ENCODE measurements at places on chromosomes 6 and 20.

GRCh38 chr20:2224368-2224639 lies 71.5 kb upstream of the TGM3 start:
- no peak for DNase-seq

DNA sequence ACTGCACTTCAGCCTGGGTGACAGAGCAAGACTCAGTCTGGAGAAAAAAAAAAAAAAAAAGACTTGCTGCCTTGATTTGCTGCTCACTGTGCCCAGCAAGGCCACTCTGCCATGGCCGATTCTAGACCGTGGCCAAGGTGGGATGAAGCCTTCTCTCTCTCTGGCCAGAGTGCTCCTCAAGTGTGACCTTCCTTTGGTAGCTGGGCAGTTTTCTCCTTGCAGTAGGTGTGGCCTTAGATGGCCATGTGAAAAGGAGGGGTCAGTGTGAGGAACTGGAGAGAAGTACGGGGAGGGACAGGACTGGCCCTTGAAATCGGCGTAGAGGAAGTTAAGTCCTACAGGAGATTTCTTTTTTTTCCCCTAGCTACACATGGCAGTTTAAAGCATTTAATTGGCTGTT lies 272.0 kb downstream of the ARID1B start:
- DNase-seq, result no peak

DNA sequence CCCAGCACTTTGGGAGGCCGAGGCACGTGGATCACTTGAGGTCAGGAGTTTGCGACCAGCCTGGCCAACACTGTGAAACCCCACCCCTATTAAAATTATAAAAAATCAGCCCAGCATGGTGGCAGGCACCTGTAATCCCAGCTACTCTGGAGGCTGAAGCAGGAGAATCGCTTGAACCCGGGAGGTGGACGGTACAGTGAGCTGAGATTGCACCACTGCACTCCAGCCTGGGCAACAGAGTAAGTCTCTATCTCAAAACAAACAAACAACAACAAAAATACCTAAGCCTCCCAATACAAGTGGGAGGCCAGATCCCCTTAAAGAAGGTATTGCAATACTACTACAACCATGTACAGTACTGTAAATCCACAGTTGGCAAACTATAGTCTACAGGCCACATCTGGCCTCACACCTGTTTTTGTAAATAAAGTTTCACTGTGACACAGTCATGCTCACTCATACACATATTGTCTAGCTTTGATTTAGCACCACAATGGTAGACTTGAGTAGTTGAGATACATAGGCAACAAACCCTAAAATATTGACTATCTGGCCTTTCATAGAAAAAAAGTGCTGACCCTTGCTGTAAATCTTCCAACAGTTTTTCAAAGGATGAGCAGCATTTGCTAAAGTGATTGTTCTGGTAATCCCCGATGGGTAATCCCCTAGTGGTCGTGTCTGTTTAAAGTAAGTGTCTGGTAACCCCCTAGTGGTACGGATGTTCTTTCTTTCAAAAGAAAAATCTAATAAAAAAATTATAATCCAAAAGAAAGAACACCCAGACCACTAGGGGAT lies 202.0 kb downstream of the RNGTT start:
- DNase-seq, result peak; percentile 10

GRCh38 chr6:107122748-107123147 lies 7.4 kb upstream of the BEND3 start:
- no peak for DNase-seq

DNA sequence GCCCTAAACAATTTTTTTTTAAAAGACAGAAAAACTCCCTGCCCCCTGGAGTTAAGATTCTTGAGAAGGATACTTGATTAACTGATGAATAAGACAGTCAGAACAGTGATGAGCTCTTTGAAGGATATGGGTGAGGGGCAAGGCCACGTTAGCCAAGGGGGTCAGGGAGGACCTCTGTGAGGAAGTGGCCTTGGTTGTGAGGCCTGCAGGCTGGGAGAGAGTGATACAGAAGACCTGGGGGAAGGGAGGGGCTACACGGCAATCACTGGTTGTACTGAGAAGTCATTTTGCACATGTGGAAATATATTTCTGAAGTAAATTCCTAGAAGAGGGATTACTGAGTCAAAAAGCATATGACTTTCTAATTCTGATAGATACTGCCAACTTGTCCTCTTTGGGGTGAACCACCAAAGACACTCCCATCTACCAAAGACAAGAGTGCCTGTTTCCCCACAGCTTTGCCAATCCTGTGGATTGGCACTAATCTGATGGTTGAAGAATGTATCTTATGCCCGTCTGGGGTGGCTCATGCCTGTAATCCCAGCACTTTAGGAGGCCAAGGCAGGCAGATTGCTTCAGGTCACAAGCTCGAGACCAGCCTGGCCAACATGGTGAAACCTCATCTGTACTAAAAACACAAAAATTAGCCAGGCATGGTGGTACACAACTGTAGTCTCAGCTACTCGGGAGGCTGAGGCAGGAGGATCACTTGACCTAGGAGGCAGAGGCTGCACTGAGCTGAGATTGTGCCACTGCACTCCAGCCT lies 22.3 kb upstream of the BCAS4 start:
- no peak for DNase-seq

DNA sequence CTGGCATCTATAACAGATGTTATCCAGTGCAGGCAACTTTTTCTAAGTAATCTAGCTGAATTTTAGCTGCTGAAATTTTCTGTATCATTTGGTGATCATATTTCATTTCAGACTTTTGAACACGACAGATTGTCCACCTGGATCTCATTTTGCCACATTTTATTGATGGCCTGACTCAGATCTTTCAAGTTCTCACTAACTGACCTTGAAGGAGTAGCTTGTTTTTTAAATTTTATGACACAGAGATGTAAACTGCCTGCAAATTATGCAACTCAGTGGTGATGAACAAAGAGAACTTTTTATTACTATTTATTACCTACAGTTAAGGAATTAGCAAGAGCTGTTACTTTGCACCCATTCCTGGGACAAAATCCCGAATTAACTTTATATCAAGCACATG lies 366.4 kb downstream of the PAX1 start:
- DNase-seq, result no peak

DNA sequence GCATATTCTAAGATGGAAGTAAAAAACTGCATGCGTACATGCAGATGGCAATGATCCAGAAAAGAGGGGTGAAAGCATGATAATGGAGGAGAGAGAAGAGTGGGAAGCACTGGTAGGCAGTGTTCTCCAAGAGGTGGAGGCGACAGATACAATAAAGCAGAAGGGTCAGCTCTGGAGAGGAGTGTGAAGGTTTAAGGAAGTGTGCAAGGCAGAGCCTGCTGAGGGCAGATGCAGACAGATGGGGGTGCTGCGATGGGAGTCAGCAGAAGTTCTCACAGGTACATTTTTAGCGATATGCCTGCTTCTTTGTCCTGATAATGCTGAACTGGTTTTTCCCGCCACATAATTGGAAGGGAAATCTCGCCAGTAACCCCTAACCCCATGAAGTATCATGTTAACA lies 81.1 kb upstream of the C6orf118 start:
- DNase-seq, result no peak

DNA sequence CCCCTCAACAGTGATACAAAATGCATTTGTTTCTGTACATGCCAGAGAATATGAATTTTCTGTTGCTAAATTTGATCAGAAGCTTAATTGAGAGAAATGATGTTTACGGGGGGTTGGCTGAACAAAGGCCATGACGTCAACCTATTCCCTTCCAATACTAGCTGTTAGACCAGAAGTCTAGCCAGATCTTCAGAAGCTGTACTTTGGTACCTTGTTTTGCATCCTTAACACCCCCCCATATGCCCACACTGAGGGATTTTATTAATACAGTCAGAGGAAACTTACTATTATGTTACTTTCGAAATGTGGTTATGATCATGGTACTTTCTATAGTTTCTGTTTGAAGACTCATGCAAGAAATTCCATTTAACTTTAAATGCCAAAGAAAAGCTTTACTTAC lies 3.1 kb downstream of the NCOA7 start:
- peak; percentile 42 for DNase-seq

- DNase-seq, result no peak
Observed at GRCh38 chr20:53048387-53048786, 76.2 kb downstream of the TSHZ2 start.

DNA sequence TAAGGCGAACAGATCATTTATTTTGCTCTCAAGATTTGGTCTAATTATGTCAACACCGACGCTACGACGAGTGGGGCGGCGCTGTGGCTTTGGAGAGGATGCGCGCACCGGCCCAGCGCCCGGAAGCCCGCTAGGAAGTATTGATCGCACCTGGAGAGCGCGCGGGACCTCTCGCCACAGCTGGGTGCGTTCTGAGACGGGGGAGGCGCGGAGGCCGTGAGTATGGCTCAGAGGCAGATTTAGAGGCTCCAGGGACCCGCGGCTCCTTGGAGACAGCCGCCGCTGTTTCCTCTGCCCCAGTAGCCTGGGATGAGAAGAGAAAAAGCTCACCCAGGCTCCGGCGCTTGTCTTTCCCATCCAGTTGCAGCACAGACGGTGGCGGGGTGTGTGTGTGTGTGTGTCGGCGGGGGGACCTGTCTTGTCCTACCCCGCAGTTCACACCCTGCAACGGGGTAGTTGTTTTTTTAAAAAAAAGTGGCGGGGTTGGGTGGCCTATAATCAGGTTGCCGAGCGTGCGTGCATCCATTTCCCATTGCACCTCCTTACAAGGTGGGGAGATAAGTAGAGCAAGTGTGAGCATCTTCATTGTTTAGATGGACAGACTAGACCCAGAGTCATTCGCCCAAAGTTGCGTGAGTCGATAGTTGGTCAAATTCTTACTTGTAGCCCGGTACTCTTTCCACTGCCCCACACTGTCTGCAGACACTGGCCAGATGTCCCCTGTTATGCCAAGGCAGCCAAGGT lies 11.2 kb downstream of the TFAP2D start:
- no peak for DNase-seq

DNA sequence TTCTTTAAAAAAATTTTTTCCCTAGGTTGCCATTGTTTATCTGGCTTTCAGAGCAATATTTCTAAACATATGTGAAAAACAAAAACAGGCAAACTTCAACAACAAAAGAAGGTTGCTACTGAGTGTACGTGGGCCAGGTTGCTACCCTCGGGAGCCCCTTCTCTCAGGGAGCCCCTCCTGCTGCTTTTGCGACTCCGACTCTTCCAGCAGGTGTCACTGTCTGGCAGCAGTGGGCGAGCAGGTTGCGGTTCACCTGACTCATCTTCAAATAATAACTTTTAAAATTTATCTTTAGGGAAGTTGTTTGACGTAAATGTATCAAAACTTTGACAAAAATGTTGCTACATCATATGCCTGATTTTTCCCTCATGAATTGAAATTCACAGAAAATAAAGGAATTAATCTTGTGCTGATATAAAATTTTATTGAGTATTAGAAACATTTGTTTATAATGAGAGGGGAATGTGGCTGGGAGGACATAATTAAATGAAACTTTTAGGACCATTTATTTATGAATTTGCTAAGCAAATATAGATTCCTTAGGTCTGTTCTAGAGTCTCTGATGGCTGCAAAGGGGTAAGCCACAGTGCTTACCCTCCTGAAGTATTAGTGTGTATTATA lies 138.8 kb downstream of the HIVEP1 start:
- DNase-seq, result peak; percentile 34

GRCh38 chr6:90066697-90067096 lies 172.4 kb downstream of the GJA10 start:
- no peak for DNase-seq

- no peak for DNase-seq
Observed at GRCh38 chr6:46583081-46583480, 69.5 kb downstream of the CYP39A1 start.

DNA sequence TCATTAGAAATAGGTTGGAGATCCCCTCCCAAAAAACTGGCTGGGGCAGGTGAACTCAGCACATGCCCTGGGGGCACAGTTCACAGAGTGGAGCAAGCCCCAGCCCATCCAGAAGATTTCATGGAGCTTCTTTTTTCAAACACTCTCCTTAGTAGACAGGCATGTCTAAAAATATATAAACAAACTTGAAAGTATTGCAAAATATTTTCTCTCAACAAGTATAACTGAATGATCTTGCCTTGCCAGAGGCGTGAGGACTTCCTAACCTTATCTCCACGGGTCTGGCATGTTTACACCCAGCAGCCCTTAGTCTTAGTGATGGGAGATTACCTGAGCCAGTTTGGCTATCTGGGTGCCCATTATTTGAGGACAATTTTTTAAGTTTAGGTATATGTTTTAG lies 107.1 kb downstream of the QRSL1 start:
- DNase-seq, result no peak

- DNase-seq, result no peak
Observed at GRCh38 chr20:64047046-64047389, 2.4 kb downstream of the SOX18 start.

- DNase-seq, result no peak
Observed at GRCh38 chr6:145087034-145087433, 648.3 kb downstream of the EPM2A start.

DNA sequence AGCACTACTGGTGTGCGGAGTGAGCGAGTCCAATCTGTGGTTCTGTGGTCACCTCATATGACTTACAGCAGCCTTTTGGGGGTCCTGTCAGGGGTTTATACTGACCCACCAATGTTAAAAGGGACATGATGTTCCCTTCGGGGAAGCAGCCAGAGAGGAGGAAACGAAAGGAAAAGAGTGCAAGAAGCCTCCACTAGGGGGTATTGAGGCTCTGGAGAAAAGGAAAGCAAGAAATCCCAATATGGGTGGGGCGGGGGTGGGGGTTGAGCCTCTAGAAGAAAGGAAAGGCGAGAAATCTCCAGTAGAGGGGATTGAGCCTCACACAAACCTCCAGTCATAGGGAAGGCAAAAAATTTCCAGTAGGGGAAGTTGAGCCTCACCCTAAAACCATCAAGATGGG lies 249.3 kb upstream of the ECI2 start:
- no peak for DNase-seq

DNA sequence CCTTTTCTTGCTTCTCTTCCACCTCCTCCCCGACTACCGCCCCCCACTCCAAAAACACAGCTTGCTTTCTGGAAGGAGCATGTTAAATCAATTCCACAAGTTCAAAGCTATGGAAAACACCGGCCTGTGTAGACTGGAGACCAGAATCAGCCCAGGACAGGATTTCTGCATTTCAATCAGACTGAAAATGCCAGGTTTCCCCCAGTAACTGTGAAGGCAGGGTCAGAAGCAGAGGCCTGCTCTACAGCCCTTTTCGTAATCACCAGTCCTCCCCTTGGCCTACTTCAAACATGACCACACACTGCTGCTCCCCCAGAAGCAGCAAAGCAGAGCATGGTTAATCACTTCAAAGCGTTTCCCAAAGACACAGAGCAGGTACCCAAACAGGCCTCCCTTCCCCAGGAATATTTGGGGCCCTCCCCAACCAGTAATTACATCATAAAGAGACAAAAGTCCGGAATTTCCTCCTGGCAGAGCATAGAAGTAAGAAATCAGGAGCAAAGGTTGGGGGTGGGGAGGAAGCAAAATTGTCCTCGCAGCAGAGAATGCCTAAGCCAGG lies 38.4 kb downstream of the ZMYND8 start:
- no peak for DNase-seq

DNA sequence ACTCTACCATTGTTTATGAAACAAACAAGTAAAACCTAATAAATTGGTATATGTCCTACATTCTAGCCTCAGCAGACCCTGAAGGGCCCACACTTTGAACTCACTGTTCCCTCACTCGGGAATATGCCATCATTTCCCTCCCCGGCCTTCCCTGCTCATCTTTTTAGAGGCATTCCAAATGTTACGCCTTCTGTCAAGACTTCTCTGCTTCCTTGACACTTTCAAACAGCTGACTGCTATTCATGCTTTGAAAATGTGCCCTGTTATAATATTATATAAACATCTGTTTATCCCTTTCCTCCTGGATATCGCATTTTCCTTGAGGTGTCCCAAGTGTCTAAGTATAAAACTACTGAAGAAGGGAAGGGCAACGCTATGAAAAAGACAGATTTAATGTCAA lies 249.5 kb upstream of the THEMIS start:
- DNase-seq, result no peak
